Panc1 (cell line): ENCODE measurements at places on chromosomes 5 and 9. TPM values are rescaled to one million over a fixed set of nuclear protein-coding genes. Genes with fewer than 3 reads are reported as not detected.

RASEF gene
- total RNA-seq: 2.9 TPM

ABCA1 gene
- total RNA-seq: 2.6 TPM

DIPK1B gene
- total RNA-seq: 10.6 TPM

SEMA4D gene
- 6.5 TPM for total RNA-seq

CDC20B gene
- 0.08 TPM for total RNA-seq

TPPP gene
- total RNA-seq: 0.98 TPM

SELENOP gene
- total RNA-seq: 1.6 TPM

DNA sequence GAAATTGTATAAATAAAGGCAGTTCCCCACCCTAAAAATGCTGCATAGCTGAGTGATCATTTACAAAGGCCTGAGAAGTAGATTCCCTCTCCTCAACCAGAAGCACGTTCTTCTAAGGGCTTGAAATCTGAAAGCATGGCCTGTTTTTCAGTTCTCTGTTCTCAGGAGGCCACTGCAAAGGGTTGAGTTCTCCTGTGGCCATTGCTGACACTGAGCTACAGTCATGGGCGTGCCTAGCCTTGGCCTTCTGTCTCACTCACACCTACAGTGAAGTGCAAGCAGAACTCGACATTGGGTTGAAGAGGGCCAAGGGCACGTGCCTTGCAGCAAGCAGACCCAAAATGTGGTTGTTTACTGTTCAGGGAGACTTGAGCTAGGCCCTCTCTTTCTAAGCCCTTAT lies 276.6 kb upstream of the VLDLR start:
- DNase-seq: no peak

DNA sequence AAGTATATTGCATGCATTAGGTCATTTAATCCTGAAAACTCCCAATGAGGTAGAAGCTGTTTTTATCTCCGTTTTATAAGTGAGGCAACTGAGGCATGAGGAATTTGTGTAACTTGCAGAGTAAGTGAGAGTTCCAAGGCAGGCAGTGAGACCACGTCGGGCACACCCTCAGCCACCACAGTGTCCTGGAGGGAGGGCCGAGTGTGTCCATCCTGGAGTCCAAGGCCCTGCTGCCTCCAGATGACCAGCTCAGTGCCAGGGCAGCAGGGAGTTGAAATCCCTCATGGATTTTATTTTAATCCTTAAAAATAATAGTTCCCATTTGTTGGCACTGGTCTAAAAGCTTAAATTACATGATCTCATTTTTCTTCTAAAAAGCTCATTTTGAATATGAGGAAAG lies 104.6 kb upstream of the SMIM23 start:
- DNase-seq: no peak

- DNase-seq: no peak
Measured at GRCh38 chr9:4812858-4813257, 20.1 kb downstream of the RCL1 start.

DNA sequence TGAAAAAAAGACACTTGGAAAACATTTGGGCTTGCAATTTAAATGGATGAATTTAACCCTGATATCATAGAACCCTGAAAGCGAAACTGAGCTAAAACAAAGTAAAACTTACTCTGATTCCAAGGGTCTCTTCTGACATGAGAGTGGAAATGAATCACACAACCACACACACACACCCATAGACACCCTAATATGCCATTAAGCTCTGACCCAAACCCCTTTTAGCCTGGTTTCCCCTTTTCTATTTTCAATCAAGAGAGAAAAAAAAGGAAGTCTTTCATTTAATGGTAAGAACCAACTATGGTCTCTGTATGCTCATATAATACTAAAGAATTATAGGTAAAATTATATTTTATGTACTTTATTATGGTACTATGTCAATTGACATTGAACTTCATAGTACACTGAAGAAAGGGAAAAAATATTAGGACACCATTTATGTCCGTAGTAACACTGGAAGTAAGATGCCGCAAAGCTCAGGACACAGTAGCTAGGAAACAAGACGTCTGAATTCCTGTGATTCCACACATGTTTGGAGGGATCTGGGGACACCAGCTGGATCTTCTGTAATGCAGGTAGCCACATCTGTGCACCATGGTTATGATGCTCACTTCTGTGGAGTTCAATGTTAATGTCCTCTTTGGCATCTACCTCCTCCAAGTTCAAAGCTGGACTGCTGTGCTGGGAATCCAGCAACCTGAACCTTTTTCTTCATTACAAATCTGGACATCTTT lies 95.8 kb downstream of the PCSK1 start:
- DNase-seq: no peak

GRCh38 chr5:66440202-66440680 lies 156.0 kb upstream of the MAST4 start:
- no peak for DNase-seq

DNA sequence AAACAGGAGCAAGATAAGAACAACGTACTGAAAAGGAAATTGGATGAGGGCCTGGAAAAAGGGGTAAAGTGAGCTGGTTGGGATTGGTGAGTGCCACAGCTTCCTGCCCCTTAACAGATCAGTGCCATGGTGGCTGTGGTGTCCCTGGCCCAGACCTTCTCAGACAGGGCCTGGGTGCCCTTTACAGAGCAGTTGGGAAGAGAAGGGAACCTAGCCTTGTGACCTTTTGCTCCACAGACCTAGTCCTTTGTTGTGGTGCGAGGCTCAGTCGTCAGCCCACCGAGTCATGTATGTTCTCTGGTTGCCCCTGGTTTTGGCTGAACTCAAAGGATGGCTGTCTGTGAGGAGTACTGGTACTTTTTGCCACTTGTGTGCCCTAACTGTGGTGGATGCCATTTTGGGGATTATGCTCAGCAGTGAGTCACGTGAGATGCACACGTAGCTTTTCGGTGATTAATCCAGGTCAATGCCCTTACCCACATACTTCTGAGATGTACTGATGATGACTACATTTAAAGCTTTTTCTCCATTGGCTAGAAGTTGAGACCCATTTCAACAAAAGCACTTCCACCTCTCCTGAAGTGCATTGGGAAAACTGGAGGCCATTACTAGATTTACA lies 48.4 kb downstream of the EXOSC2 start:
- DNase-seq: no peak

- DNase-seq: no peak
Measured at GRCh38 chr5:157690690-157691433, 19.5 kb downstream of the C5orf52 start.

GRCh38 chr9:98442114-98442513 lies 186.7 kb upstream of the TBC1D2 start:
- no peak for DNase-seq

DNA sequence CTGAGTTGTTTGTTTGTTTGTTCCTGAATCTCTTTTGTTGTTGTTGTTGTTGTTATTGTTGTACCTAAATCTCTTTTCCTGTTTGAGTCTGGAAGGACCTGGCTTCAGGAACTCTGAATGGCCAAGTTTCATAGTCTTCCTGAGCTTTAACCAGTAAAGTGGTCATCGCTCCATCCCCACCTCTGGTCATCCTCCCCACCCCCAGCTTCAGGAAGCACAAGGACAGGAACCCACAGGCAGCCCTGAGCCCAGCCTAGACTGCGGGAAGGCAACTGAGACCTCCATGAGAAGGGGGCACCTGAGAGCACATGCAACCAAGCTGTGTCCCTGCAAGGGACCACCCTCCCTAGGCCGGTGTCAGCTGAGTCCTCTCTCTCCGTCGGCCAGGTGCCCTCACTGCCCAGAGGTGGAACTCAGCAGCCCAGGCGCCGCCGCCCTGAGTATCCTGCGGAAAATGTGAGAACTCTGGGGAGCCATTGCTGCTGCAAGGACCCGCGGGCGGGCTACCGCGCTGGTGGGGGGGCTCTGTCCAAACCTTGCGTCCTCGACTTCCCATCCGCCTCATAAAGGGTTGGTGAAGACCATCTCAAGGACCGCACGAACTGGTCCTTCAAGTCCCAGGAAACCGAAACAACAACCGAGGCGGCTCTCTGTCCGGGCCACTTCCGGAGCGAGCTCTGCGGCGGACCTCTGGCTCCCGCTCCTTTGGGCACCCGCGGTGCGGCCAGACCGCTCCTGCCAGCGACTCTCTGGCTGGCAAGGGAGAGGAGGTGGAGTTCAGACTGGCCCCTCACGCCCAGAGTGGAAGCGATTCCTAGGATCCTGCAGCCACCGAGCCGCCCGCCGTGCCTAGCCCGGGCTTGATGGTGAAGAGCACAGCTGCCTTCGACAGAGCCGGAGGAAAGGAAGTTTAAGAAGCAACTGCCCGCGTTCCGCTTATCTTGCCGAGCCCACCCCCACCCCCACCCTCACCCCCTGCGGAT lies 4.2 kb downstream of the BARX1 start:
- DNase-seq: no peak

DNA sequence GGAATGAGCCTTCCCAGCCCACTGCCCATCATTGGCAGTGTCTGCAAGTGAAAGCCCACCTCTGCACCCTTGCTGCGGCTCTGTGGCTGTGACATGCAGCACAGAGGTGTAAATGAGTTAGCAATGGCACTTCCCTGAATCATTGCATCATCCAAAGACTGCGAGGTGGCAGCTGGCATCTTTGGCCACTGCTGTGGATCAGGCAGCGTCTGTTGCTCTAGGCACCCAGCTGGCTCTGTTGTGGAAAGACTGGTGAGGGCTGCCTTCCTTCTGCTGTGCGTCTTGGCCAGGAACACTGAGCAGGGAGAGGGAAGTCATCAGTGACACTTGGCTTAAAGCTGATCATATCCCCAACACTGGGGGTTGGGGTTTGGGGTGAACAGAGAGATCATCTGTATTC lies 64.5 kb downstream of the MFAP3 start:
- DNase-seq: no peak

DNA sequence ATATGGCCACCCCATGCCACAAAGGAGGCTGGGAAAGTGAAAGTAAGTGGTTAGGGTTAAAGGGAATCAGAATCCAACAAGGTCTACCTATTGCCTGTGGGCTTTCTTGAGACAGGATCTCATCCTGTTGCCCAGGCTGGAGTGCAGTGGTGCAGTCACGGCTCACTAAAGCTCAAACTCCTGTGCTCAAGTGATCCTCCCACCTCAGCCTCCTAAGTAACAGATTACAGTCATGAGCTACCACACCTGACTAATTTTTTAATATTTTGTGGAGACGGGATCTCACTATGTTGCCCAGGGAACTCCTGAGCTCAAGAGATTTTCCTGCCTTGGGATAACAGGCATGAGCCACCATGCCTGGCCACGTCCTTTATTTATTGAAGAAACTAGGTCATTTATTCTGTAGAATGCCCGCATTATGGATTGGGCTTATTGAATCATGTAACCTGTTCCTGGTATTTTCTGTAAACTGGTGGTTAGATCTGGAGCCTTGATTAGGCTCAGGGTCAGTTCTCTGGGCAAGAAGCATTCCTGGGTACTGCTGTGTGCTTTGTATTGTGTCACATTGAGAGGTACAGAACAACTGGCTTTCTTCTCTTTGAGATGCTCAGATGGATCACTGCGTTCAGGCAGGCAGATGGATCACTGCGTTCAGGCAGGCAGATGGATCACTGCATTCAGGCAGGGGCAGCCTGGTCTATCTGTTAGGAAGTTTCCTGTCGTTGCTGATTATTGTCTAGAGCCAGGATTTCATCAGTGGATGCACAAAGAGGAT lies 41.6 kb downstream of the ERGIC1 start:
- DNase-seq: no peak

- DNase-seq: no peak
Measured at GRCh38 chr5:132807163-132807838, 5.8 kb upstream of the SOWAHA start.

DNA sequence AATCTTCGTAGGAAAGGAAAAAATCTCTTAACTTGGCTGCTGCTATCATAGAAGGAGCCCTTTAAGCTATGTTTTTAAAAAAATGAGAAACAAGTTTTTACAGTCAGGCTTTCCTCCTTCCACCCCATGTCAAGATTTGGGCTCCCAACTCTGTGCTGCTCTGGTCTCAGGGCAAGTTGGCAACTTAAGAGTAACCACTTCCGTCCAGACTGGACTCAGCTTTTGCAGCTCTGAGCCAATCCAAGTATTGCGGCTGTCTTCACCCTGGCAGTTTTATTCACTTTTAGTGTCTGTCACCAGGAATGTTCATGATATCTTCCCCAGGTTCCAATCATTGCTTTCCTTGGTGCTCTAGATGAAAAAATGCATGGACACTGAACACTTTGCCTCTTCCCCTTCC lies 115.9 kb upstream of the GAS1 start:
- DNase-seq: no peak

DNA sequence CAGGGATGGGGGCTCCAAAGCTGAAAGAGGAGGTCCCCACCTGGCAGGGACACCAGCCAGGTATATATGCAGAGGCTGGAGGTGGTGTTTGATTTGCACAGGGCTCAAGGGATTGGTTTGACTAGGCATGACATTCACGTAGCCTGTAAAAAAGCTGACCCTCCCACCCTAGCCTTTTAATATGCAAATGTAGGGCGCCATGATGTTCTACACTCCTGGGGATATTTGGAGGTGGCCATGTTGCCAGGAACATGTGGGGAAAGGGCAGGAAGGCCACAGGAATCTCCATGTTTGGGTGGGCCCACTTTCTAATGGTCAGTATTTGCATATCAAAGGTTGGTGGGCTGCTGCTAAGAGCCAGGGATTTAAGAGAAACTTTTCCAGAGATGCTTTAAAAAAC lies 12.0 kb upstream of the THG1L start:
- DNase-seq: no peak

- no peak for DNase-seq
Measured at GRCh38 chr9:109011231-109011671, 2.0 kb downstream of the CTNNAL1 start.

DNA sequence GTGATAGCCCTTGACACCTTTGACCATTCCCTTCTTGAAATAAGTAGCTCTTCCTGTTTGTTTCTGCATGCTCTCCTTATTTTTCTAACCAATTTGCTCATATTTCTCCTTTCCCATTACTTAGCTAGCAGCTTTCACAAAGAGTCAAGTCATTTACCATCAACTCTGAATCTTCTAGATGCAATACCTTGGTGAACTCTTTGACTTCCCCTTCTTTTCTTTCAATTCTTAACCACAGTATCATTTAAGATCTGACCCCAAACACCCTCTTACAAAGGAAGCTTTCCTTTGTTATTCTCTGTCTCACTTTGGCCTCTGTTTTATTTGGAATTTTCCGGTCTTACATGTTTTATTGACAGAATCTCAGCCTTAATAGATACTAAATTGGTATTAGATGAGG lies 14.0 kb downstream of the NFX1 start:
- DNase-seq: no peak

GRCh38 chr5:122362361-122362760 lies 50.3 kb downstream of the SNCAIP start:
- DNase-seq: no peak

- DNase-seq: no peak
Measured at GRCh38 chr5:148992265-148992664, 70.6 kb downstream of the SH3TC2 start.

DNA sequence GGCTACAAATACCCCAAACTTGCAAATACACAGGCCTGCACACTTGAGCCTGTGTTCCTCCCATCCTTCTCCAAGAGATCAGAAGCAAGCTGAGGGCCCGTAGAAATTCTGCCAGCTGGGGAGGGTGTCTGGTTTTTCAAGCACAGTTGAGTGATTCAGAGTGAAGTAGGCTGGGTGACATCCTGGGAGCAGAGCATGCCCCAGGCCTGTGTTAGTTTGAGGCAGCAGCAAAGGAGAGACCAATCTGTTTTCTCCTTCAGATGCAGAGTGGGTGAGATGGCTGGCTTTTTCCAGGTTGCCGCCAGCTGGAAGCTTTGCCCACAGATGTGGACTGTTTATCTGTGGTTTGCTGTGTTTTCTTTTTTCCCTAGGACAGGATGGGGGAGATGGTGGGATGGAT lies 63.1 kb downstream of the RCL1 start:
- no peak for DNase-seq
